Right hindlimb (tissue), 1 donor: ENCODE measurements at places on chromosomes 5 and 9.

- peak; percentile 11 for DNase-seq
These were observed 265.8 kb downstream of the SLF1 start for GRCh38 chr5:94884311-94884710.

GRCh38 chr5:85906460-85906859, 711.3 kb upstream of the COX7C start:
- no peak for DNase-seq

DNA sequence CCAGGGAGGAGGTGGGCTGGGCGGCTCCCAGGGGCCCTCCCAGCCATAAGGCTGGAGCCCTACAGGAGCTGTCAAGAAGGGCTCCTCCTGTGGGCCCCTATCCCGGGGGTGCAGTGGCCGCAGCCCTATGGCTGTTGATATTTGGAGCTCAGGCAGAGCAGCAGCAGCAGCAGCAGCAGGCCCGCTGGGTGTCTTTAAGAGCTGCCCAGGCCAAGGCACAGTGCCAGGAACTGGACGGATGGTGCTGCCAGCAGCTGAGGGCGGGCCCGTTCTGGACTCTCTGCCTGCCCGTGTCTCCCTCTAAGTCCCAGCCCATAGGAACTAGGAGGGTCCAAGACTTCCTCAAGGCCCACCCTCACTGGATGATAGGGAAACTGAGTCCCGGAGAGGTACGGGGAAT, 3.6 kb downstream of the AK1 start:
- DNase-seq: peak; percentile 79

GRCh38 chr5:79990205-79990597, 861 bp downstream of the MTX3 start:
- DNase-seq: no peak

GRCh38 chr9:34896112-34896511, 62.0 kb upstream of the PHF24 start:
- DNase-seq: no peak

- DNase-seq: no peak
These were observed 585.2 kb upstream of the TUSC1 start for GRCh38 chr9:26263478-26263877.
